ENCODE measurements at places on chromosomes 2 and 18.

- no peak for DNase-seq
Observed at GRCh38 chr2:68244456-68244855, 7.9 kb downstream of the PPP3R1 start.

GRCh38 chr18:46768166-46768921 is 11.5 kb upstream of the ST8SIA5 start:
- DNase-seq = no peak

DNA sequence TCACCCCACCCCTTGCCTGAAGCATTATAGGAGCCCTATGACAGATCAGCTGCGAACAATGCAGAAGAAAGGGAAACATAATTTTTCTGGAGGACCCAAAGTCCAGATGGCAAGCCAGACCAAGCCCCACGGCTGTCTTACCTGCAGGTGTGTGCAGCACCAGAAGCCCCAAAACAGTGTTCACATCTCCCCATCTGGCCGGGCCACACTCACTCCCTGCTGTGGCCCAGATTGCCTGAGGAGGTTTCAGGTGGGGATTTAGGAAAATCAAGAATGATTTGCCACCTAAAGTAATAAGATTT is 11.7 kb upstream of the STK17B start:
- no peak for DNase-seq

GRCh38 chr2:60717691-60718090 is 38.4 kb upstream of the PAPOLG start:
- DNase-seq = no peak

DNA sequence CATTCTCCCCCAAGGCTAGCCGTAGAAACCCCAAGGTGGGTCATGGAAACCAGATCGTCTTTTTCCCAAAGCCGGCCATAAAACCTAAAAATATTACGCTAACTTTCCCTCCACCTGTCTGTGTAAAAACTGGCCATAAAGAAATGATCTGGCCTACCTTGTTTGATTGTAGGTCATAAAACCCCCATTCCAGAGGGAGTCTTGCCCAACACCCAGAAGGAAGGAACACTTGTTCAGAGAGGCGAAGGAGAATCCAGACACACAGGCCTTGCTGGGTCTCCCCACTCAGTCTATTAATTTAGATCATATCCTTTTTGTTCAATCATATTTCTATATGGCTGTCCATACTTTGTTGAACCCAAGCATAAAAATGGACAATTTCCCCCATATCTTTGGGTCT is 344.7 kb downstream of the HRH4 start:
- no peak for DNase-seq

GRCh38 chr2:74181739-74182138 is 3.1 kb upstream of the MOB1A start:
- DNase-seq = no peak

- DNase-seq = no peak
Observed at GRCh38 chr18:62555135-62555534, 32.3 kb downstream of the ZCCHC2 start.

- peak; percentile 3 for DNase-seq
Observed at GRCh38 chr2:164388511-164388910, 232.8 kb downstream of the GRB14 start.
